ENCODE measurements at places on chromosomes 3 and 15. TPM values are rescaled to one million over a fixed set of nuclear protein-coding genes. Genes with fewer than 3 reads are reported as not detected.
A peak's percentile ranks its signal among the peaks of the same experiment; 100 is the strongest.

Gene GABRB3
- 1.9 TPM for total RNA-seq

DNA sequence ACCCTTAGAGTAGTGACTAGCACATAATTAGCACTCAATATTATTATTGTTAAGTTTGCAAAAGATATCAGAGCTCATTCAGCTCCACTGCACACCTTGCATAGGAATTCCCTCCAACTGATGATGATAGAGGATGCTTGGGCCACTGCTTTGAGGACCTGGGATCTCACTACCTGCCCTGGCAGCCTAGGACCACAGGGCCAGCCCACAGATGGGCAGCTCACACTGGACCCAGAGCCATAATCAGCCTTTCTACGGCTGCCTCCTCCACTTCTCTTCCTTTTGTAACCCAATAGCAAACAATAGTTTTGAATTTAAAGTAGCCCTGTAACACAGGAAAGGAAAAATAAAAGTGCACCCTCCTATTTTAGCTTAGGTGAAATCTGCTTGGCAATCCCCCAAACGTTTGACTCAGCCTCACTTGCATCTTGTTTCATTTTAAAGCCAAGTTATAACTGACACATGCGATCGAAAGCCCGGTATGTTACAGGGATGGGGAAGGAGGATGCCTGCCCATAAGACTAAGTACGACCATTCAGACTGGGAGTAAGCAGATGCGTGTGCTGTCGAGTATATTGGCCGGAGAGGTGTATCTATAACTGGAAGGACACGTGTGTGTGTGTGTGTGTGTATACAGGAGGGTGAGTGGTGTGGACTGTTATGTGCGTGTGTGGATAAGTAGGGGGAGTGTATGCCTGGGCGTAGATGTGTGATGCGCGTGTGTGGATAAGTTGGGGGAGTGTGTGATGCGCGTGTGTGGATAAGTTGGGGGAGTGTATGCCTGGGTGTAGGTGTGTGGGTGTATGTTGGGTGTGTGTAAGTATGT, 65.9 kb downstream of the CPN2 start:
- DNase-seq, result no peak

- DNase-seq, result peak; percentile 59
Observed at GRCh38 chr3:126667631-126668449, 12.9 kb upstream of the TXNRD3 start.

- DNase-seq, result no peak
Observed at GRCh38 chr3:43787330-43787729, 96.6 kb downstream of the ABHD5 start.

- no peak for DNase-seq
Observed at GRCh38 chr3:12370758-12371157, 81.9 kb downstream of the PPARG start.

Measured in spleen (tissue), 13 donors.